ENCODE measurements at places on chromosomes 11 and 22.

DNA sequence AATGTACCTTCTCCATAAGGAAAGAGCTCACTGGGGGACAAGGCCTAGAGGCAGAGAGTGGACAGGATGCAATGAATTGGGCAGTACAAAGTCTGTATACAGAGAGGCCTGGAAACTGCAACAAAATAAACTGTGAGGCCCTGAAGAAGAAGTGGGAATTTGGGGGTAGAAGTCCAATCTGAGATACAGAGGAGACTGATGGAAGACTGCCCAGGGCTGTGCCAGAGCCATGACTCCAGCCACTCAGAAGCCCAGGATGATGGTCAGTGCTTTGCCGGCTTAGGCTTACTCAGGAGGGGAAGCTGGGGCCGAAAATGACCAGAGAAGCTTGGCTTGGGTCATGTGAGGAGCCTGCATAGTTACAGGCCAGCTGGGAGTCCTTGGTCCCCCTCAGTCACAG lies 5.7 kb downstream of the SAA4 start:
- no peak for DNase-seq

- DNase-seq: no peak
Measured at GRCh38 chr11:68601147-68601546, 83.2 kb upstream of the GAL start.

DNA sequence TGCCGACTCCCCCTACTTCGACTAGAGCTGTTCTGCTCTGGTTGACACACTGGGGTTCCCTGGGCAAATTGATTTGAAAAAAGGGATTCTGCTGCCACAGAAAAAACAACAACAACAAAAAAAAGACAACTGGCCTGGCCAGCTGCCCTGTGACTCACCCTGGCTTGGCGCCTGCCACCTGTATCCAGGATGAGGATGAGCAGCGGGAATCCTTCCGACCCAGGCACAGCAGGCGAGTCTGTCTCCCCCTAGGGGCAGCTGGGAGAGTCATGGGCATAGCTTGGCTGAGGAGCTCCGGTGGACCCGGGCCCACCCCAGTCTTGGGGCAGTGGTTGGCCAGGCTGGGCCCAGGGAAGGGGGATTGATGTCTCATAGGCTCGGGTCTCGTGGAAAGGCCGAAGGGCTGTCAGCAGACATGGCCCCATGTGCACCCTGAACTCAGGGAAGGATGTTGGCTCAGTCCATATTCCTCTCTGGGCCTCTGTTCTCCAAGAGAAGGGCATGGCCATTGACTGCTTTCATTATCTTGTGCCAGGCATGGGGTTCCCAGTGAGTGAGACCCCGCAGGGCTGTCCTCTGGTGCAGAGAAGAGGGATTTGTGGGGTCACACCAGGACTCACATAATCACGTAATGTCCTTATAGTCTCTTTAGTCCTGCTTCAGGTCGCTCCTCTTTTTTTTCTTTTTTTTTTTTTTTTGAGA lies 10.4 kb upstream of the SUN2 start:
- no peak for DNase-seq

GRCh38 chr11:106216281-106216680 lies 138.8 kb downstream of the AASDHPPT start:
- no peak for DNase-seq

- DNase-seq: no peak
Measured at GRCh38 chr11:30987819-30988218, 381.7 kb downstream of the DCDC1 start.

DNA sequence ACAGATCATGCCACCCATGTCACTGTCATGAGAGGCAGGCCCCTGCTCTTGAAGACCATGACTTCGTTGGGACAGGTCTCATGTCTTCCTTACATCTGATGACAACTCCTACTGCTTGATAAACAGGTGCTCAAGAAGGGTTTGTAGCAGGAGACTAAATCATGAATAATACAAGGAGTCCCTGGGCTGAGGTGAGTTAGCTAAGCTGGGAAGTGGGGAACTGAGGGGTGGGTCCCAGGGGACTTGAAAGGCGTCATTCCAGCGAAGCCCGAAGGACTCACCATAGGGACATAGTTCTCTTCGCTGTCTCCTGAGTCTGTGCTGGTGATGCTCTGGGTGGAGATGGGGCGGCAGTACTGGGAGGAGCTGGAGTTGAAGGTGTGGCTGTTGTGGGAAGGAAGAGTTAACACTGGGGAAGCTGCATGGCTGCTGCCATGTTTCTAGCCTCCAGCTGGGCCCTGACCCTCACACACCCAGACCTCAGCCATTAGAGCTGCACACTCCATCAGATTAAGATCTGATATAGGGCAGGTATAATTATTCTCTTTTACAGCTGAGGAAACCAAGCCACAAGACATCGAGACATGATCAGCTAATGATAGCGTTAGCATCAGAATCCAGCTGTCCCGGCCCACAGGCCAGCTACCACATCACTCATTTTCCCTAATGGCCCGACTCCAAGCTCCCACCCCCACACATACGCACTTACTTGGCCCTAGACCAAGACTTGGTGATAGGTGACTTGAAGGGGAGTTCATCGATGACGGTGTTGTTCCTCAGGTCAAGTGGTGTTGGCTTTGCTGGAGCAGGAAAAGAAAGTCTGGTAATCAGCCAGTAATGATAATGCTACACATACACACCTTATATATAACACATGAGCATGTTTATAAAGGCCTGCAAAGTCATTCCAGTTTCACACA lies 32.9 kb downstream of the USP35 start:
- no peak for DNase-seq

DNA sequence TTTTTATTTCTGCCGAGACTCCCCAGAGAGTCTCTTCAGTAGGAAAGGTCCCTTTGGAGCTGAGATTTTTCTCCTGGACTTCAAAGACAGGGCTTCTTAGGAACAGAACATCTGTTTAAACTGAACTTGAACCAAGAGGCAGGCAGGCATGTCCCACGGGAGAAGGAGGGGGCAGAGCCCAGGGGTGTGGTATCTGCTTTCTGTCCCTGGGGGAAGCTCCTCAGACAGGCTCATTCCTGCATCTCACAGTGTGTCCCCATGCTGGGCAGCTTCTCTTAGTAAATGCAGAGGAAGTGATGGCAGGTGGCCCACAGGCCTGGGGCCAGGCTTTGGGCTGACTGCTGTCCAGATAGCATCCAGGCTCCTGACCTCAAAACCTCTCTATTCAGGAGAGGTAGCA lies 47.3 kb downstream of the TSPAN18 start:
- DNase-seq: no peak

DNA sequence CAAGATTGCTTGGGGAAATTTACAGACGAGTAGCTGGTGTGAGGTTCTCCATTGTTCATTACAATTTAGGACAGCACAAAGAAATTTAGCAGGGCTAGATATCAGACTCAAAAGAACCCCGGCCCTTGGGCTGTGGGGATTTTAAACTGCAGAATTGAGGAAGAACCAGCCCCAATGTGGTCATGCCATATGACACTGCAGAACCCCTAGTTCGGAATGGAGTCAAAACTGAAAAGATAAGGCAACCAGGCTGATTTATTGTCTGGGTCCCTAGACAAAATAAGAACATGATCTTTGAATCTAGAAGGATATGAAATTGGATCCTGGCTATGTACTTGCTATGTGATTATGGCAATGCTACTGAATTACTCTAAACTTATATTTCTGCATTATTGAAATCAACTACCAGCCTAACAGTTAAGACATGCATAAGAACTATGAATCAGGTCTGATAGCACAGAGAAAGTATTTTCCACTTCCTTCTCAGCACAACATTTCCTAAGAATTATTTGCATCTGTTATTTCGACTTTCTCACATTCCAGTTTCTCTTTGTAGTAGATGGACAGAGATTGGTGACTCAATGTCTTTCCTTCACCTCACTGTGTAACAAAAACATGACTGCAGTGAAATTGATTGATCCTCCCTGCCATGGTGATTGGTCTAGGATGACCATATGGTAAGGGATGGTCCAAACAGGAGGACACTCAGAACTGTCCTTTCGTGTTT lies 13.2 kb downstream of the MMP3 start:
- no peak for DNase-seq

DNA sequence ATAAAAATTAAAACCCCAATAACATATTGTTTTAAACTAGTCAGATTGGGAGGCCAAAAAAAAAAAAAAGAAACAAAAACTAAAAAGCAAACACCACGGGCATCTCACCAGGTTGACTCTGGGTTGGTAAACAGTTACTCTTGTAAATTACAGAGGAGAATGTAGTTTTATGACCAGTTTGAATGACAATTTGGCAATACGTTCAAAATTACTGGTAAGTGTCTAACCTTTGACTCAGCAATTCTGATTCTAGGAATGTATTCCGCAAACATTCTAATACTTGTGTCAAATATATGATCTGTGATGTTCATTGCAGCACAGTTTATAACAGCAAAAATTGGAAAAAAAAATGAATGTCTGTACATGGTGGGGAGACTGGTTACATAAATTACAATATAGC lies 1376.0 kb downstream of the TBC1D22A start:
- DNase-seq: no peak

- DNase-seq: no peak
Measured at GRCh38 chr11:74627381-74627780, 35.0 kb downstream of the POLD3 start.

GRCh38 chr11:1450949-1451710 lies 35.4 kb downstream of the MOB2 start:
- no peak for DNase-seq

GRCh38 chr11:27254744-27255446 lies 108.1 kb downstream of the CCDC34 start:
- DNase-seq: peak; percentile 77

DNA sequence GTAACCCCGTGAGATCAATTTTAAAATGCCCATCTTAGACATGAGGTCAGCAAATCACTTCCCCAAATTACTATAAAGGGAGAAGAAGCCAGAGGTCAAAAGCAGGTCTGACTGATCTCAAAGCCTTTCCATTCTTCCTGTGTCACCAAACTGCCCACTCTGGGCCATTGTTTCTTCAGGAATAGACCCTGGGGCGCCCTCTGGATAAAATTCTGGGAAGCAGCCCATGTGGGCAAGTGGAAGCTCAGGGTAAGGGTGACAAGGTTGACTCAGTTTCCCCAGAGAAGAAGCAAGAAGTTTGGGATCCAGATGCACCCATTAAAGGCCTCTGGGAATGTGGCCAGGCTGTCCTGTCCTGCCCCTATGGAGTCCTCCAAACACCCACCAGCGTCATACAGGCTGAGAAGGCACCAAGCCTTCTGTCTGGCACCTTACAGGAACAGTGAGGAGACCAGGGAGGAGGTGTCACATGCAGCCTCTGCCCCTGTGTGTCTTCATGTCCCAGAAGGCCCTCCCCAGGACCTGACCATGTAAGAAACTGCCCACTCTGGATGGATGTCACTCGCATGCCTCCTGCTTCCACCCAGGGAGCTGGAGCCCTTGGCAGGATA lies 50.1 kb downstream of the CHST1 start:
- DNase-seq: no peak

DNA sequence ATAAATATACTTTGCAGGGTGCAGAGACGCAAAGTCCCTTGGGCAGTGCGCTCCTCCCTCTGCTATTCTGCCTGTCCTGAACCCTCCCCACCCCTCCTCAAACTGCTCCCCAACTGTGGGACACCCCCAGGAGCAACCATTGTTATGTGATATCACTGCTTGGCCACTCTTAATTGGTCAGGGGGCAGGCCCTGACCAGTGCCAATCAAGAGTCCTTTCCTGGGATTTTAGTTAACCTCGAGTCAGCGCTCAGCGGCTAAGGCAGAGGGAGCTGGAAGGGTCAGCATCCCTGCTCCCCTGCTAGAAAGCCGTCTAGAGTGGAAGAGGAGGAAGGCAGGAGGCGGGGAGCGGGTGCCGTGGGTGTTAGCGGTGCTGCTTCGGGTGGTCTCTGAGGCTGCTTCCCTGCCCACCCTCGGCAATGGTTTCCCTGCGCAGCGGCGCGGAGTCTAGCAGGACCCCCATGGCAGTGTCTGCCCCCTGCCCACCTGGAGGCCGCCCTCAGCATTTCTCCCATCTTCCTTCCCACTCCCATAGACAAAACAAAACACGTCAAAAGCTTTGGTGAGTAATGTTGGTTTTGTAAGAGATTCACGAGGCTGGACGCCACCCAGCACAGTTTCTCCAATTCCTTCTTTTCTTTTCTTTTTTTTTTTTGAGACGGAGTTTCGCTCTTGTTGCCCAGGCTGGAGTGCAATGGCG lies 38.4 kb upstream of the A4GALT start:
- no peak for DNase-seq

DNA sequence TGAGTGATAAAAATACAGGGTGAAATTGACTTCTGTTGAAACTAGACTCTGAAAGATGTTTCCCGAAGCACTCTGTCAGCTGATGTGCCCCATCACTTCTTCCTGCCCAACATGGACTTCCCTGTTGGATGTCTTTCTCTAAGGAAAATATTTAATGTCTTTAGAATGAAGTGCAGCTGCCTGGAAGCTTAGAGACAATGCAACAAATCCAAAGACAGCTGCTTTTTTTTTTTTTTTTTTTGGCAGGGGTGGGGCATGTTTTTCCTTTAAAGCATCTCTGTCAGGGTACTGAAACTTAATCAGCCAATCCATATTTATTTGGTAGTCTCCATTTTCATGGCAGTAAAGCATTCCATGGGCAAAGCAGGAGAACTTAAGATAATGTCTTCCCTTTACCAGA lies 5.9 kb downstream of the JAM3 start:
- DNase-seq: no peak

DNA sequence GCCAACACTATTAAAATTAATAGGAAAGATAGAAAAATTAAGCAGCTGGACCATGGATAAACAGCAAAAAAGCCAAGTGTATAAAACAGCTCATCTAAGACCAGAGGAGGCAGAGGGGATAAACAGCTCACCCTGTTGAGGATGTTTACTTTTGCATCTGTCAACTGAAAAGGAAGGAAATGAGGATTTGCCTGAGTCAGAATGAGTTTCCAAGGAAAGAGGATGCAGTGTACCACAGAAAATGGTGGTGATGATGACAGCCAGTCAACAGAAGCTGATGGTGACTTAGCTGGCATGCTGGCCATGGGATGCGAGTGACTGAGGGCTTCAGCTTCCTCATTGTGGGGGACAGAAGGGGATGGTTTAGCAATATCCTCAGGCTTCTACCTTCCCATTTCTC lies 183.5 kb downstream of the KIRREL3 start:
- no peak for DNase-seq
